ENCODE measurements at places on chromosomes 2 and 18. TPM values are rescaled to one million over a fixed set of nuclear protein-coding genes. Genes with fewer than 3 reads are reported as not detected.
A peak's percentile ranks its signal among the peaks of the same experiment; 100 is the strongest.

The AGPS gene
- 67.9 TPM for total RNA-seq

DNA sequence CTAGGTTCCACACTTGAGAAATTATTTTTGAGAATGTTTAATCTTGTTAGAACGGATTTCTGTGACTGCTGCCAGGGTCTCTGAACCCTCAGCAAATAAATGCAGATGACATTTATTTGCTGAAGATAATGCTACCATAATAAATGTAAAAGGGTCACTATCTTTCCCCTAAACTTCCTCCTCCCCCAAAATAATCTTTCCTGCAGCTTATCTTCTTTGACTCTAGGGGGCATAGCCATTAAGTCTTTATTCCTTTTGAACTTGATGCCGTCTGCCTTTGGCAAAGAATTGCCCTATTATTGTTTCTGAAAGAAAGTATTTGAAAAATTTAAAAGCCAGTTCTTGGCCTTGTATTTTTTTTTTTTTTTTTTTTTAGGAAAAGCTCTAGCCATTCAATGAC, 63.6 kb upstream of the ACSL3 start:
- DNase-seq: no peak

- peak; percentile 33 for DNase-seq
These were observed 177.7 kb downstream of the DIS3L2 start for GRCh38 chr2:232139171-232139594.

- DNase-seq: no peak
These were observed 297.6 kb downstream of the TMX3 start for GRCh38 chr18:68417166-68417799.

The ABCB11 gene
- not detected for total RNA-seq

The SLC30A3 gene
- total RNA-seq: not detected

DNA sequence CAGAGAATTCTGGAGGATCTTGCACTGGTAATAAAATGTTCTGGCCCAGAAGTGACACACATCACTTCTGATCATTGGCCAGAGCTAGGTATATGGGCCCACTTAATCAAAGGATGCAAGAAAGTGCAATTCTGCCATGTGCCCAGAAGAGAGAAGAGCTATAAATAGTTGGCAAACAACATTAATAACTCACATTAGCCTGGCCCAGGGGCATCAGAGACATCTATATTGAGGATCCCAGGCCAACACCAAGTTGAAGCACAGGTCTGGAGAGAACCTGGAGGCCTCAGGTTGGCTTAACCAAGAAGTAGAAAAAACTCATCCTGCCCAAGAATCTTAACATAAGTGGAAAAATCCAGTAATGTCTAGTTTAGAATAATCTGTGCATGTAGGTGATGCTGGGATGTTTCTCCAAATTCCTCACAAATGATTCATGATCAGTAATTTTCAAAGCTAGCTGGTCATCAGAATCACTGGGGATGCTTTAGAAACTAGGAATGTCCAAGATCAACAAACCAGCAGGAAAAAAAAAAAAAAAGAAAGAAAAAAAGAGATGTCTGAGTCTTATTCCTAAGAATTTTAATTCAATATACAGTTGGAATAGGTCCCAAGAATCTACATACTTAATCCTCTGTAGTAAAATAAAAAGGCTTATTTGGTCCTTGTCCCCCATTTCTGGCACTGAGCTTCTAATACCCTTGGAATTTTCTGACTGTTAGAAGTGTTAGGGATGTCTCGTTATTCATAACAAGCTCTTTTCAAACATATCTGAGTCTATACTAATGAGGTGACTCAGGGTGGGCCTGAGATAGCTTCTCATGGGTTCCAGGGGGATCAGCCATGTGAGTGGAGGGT, 35.0 kb upstream of the EVA1A start:
- no peak for DNase-seq

The ATAD2B gene
- 28.2 TPM for total RNA-seq

The PLGLB2 gene
- total RNA-seq: 0.39 TPM

The EVA1A gene
- total RNA-seq: not detected

The KLHL30 gene
- not detected for total RNA-seq

DNA sequence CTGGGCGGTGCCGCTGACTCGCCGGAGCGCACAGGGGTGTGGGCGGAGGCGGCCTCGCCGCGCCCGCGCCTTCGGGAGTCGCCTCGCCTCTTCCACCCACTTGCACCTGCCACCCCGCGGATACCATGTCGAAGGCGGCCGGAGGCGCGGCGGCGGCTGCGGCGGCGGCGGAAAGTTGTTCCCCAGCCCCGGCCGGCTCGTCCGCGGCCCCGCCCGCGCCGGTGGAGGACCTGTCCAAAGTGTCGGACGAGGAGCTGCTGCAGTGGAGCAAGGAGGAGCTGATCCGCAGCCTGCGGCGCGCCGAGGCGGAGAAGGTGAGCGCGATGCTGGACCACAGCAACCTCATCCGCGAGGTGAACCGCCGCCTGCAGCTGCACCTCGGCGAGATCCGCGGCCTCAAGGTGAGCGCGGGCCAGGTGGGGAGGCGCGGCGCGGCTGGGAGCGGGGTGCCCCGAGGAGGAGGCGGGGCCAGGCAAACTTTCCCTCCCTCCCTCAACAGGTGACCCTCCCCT, 766 bp downstream of the CCDC85A start:
- DNase-seq: no peak

GRCh38 chr2:127061375-127062273, 45.3 kb downstream of the BIN1 start:
- DNase-seq: no peak

GRCh38 chr2:50395605-50396297, 636.2 kb downstream of the NRXN1 start:
- no peak for DNase-seq

GRCh38 chr2:27347641-27348040, 8.9 kb downstream of the GTF3C2 start:
- no peak for DNase-seq

- no peak for DNase-seq
These were observed 42.2 kb upstream of the CCDC68 start for GRCh38 chr18:55001394-55002024.

GRCh38 chr18:2823202-2823601, 23.6 kb upstream of the EMILIN2 start:
- DNase-seq: no peak

The FOXD4L1 gene
- total RNA-seq: 0.29 TPM

The PAX3 gene
- total RNA-seq: not detected

DNA sequence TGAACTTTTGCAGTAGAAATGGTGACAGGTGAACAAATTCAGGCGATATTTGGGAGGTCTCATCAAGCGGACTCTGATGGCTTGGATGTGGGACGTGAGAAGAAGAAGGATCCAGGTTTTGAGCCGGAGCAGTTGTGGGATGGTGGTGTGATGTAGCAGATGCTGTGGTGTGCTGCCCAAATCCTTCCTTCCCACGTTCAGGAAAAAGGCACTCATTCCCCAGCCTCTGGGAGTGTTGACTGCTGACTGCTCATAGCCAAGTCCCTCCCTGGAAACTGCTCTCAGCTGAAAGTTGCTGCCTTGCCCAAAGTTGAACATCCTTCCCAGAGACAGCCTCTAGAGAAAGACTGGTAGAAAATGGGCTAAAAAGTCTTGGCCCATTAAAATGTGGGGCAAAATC, 890.3 kb upstream of the ACVR2A start:
- DNase-seq: no peak

DNA sequence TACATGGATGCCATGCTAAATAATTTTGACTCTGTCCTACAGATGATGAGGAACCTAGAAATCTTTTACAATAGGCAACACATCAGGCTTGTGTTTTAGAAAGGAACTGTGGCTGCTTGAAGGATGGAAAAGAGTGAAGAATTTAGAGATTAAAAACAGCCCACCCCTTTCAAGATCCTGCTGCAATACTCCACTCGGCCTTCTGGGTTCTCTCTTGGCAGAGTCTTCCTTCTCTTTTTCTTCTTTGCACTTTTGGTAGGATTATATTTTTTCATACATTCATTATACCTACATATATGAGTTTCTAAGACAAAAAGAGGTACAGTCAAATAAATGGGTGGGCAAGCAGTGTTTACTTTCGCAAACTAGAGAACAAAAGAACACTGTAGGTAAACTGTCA, 474.3 kb downstream of the ERBB4 start:
- DNase-seq: no peak

The TWIST2 gene
- total RNA-seq: not detected

The IL36RN gene
- not detected for total RNA-seq

The DSG4 gene
- total RNA-seq: not detected

DNA sequence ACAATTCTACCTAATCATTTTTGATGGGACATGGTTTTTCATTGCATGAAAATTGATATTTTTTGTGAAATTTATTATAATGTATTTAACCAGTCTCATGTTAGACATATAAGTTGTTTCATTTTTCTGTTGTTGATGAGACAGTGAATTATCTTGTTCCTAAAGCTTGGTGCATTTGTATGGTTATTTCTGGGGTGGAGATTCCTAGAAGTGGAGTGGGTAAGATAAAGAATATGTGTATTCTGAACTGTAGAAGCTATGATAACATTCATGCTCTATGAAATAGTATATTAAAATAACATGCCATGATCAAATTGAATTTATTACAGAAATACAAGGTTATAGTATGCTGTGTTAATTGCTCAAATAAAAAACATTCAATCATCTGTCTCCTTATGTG, 69.2 kb downstream of the BOLA3 start:
- DNase-seq: no peak

DNA sequence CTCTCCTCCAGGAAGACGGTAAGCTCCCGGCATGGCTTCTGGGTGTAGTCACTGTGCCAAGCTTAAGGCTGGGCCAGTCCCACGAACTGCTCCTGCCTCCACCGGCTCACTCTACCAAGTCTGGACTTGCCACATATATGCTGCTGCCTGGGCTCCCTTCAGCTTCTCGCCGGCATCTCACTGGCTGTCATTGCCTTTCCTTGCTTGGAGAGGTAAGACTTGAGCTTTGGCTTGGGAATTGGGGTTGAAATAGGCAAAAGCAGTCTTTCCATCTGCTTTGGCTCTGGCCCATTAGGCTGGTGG, 481.0 kb downstream of the TGIF1 start:
- no peak for DNase-seq

- no peak for DNase-seq
These were observed 694.9 kb downstream of the KCNJ3 start for GRCh38 chr2:155393406-155393805.

DNA sequence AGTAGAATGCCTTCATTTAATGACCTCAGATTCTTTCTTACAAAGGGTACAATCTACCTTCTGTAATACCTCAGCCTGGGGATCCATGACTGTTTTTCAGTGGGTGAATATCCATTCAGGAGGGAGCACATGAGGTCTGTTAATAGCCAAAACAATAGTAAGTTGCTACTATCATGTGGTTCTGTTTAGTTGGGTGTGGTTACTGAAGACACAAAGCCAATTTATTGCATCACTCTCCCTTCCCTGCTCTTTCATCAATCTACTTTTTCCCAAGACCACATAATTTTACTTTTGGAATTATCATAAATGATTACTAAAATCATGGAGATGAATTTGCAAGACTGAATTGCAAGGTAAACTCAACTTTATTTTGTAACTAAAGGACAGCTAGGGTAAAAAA, 254.2 kb downstream of the GALNT13 start:
- DNase-seq: no peak

- DNase-seq: no peak
These were observed 905.1 kb upstream of the NXPH2 start for GRCh38 chr2:139685090-139685983.

DNA sequence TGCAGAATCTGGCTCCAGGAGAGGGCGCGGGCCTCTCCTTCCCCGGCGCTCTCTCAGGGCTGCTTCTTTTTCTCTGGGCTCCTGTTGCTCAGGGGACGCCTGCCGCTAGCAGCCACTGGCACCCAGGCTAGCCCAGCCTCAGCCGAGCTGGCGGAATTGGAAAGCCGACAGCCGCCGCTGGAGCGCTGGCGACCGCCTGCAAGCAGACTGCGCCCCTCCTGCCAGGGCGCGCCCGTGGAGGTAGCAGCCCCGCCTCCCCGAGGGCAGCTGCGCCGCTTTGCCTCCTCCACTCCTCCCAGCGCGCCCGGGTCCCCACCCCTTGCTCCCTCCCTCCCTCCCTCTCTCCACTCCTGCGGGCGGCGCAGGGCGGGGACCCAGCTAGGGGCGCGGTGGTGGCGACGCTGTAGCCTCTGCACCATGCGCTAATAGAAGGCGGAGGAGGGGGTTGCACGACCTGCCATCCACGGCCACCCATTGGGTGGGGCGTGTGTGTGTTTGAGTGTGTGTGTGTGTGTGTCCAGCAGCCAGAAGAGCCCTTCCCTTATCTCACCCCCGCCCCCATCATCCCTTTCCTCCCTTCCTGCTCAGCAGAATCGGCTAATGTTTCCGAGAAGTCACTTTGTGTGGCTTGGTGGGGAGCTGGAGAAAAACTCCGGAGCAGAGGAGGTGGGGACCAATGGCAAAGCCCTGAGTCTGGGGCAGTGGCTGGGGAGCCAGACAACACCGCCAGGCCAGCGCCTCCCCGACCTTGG, at the start of gene SCN9A:
TSS of gene SCN9A (minus strand) at position 209 of the 752 bp plus-strand sequence. CDS start 64,188 bp downstream, outside the sequence.
- peak; percentile 60 for DNase-seq

GRCh38 chr18:32112826-32113225, 21.2 kb downstream of the RNF138 start:
- DNase-seq: no peak

GRCh38 chr2:219289537-219290361, 10.6 kb downstream of the DNAJB2 start:
- no peak for DNase-seq

DNA sequence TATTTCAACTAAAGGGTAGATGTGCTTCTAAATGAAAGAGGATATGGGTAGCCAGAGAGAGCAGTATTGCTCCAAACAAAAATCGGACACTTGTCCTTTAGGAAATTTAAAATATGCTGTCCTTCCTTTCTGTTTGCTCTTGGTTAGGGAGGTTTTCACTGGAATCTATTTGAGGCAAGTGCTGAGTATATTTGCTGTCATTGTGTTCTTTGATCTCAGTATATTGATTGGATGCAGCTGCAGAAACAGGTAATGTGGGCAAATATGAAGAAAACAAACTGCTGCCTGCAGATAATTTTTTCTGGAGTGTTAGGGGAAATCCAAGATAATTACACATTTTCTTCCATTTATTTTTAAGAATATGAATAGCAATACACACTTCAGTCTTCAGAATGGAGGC, 410.2 kb downstream of the NCKAP5 start:
- no peak for DNase-seq

- DNase-seq: no peak
These were observed 2.5 kb upstream of the ATG16L1 start for GRCh38 chr2:233248999-233249398.

DNA sequence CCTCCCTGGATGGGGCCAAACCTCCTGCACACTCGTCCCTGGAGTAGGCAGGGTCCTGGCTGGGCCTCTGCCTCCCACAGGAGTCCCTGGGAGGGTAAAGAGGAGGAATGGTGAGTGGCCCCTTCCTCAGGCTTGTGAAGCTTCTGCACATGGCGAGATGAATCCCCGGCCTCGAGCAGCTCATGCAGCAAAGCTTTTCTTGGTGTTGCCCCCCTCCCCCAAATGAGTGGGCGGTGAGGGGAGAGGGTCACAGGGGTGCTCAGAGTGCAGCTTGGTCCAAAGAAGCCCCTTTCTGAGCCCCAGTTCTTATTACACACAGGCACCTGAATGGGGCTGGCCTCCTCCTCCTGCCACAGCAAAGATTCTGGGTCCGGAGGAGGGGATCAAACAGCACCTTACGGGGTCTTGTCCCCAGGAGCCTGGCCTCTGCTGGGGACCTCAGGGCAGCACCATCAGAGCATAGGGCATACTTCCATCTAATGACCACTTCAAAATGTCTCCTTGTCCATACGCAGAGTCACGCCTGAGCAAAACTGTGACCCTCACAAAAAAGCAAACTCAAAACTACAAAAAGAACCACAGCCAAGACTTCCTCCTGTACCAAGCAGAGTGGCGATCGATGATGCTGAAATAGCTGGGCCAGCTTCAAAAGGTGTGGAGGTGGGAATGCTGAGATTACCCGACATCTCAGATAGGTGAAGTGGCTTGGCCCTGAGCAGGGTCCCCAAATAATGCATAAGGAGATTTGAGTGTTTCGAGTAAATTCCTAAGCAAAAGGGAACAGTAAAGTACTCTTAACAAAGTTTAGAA, 148.4 kb upstream of the TWIST2 start:
- no peak for DNase-seq

All from activated CD8-positive, alpha-beta T cell treated with anti-CD3 and anti-CD28 coated beads, Interleukin-2, amount 10 ng/mL, durations not matched to agents 7 days and 5 days (primary cell).